ENCODE measurements at places on chromosomes 5 and 9.
A peak's percentile ranks its signal among the peaks of the same experiment; 100 is the strongest.

DNA sequence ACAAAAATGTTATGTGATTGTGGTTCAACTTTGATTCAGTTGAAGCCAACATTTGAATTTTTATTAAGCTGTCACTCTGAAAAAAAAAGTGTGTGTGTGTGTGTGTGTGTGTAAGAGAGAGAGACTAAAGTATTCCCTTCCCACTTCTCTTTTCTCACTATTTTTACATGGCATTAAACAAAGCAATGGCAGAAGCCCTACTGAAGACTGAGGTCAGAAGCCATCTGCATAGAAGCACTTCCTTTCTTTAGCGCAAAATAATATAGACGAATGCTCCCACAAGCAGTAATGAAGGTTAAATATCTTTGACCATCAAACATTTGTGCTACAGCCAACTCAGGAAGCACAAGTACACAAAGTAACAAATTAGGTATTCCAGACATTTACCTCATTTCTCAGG, 540.5 kb downstream of the KCTD16 start:
- no peak for DNase-seq

DNA sequence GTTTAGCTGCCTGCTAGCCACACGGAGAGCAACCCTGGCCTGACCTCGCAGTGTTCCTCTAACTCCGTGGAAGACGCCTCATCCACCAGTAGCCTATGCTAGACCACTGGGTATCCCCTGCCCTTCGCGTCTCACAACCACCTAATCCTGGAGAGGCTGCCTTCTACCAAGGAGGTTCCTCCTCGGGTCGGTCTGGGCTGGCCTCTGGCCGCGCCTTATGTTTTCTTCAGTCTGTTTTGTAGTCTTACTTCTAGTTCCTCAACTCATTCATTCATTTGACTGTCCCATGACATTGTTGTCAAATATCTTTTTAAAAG, 1.6 kb upstream of the TPM2 start:
- DNase-seq: no peak

- peak; percentile 72 for DNase-seq
Measured at GRCh38 chr5:73031839-73032238, 76.0 kb downstream of the FCHO2 start.

DNA sequence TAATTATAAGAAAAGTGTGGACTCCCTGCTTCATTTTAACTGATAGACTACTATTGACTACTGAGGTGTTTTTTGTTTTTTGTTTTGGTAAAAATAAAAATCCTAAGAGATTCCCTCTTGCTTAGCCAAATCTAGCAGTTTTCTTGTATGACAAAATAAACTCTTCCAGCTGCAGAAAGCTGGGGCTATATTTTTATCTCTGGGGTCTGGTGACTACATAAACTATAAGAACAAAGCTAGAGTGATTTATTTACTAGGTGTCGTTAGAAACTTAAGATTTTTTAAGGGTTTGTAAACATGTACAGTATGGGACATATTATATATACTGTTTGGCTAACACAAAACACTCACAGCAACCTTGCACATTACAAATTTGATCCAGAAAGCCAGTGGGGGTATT, 467.4 kb upstream of the MPDZ start:
- no peak for DNase-seq

GRCh38 chr5:176410486-176411180, 5.7 kb downstream of the CLTB start:
- DNase-seq: no peak

GRCh38 chr9:116842658-116843057, 155.6 kb downstream of the TRIM32 start:
- DNase-seq: no peak

GRCh38 chr9:34197756-34198711, 19.2 kb downstream of the UBAP1 start:
- DNase-seq: no peak

DNA sequence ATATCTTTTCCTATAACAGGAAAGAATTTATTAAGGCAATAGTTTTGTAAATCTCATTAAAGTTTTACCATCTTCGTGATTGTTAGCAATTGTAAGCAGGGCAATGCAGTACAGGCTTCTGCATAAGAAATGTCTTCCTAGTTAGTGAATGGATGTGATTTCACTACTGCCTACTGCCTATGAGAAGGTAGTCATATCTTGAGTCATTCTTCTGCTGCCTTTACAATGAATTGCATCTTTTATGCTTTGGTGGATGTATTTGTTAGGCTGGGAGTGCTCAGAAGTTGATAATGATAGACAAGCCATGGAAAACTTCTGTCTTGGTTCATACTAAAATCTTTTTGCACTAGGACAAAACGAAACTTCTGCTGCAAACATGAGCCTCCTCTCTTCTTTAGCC, 128.0 kb downstream of the ADAMTSL1 start:
- no peak for DNase-seq

DNA sequence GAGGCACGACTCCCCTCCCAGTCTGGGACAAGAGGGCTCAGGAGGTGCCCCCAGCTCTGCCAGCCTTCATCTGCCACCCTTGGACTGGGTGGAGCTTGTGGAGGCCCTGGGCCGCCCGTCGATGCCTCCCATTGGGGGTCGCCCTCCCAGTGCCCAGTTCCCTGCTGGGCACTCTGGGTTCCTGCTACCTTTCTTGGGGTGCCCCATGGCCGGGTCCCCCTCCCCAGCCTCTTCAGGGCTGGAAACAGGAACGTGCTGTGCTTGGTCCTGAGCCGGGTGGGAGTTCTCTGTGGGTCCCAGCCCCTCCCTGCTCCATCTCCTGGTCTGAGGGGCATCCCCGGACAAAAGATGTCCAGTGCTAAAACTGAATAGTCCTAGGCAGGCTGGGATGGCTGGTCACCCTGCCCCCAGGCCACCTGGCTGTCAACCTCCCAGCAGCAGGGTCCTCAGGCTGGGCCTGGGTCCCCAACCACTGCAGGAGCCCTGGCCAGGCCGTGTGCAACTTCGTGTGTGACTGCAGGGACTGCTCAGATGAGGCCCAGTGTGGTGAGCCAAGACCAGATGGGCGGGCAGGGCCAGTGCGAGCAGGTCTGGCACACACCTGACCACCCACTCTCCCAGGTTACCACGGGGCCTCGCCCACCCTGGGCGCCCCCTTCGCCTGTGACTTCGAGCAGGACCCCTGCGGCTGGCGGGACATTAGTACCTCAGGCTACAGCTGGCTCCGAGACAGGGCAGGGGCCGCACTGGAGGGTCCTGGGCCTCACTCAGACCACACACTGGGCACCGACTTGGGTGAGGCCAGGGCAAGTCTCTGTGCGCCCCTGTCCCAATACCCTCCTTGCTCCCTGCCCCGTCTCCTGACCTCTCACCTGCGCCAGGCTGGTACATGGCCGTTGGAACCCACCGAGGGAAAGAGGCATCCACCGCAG, 784 bp downstream of the MAMDC4 start:
- DNase-seq: no peak

- DNase-seq: no peak
Measured at GRCh38 chr5:75243100-75243499, 6.4 kb upstream of the ANKRD31 start.

DNA sequence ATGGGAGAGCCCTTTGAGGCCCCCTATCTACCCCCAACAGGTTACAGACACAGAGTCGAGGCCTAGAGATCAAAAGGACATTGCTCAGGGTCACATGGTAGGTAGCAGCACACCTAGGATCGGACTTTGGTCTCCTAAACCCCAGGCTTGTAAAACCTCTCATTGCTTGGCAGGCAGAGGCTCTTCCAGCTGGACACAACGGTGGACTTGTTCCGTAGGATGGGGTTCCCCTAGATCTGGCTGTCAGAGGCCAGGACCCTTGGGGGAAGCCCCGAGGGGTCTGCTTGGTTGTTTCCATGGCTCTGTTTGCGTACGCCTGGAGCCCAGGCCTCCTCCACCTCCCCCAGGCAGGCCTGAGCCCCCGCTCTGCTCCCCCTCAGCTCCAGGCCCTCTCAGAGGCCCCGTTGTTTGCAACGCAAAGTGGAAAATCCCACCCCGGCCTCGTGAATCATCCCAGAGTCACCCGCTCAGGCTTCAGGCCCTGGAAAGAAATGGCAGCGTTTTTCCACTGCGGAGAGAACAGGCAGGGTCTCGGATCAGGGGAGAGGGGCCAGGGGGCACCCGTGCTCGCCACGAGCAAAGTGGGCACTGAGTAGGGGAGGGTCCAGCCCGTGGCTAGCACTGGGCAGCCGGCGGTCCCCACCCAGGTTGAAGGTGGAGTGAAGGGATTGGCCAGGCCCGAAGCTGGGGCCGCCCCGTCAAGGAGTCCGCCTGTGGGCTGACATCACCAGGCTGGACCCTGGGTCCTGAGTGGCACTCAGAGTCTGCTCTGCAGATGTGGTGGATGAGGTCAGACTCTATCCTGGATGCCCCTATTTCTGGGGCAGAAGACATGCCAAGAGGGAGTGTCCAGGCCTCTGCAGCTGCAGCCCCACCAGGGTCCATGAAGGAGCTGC, 19.8 kb downstream of the COL27A1 start:
- DNase-seq: no peak

DNA sequence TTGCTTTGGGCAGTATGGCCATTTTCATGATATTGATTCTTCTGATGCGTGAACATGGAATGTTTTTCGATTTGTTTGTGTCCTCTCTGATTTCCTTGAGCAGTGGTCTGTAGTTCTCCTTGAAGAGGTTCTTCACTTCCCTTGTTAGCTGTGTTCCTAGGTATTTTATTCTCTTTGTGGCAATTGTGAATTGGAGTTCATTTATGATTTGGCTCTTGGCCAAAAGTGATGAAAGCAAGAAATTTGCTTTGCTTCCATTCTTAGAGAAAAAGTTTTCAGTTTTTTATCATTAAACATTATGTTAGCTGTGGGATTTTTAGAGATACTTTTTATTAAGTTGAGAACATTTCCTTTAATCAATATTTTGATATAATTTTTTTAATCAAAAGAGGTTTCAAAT, 203.5 kb downstream of the TAF11L14 start:
- DNase-seq: no peak

- no peak for DNase-seq
Measured at GRCh38 chr5:75510836-75511434, 494 bp downstream of the CERT1 start.

DNA sequence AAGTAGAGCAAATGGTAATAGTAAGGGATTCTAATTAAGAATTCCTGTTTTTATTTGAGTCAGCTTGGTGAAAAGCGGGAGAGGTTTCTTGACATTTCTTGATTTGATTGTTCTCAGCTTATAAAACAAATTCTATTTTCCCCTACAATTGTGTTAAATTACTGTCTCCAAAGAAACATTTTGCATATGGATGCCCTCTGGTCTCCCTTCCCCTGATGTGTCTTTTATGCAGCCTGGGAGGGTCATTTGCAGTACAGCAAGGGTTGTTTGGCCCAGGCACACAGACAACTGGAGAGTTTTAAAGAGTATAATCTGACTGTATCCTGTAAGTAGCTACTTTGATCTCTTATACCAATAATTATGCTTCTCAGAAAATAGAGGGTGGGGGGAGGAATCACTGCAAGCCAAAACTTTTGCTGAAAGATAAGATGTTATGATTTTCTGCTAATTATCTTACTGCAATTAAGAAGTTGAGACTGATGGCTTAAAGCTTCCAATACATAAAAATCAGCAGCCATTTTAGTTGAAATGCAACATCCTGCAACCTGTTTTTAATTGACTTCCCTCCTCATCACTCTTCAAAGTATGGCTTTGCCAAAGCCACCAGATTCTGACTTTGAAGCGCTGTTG, 204.1 kb upstream of the SEMA6A start:
- no peak for DNase-seq

DNA sequence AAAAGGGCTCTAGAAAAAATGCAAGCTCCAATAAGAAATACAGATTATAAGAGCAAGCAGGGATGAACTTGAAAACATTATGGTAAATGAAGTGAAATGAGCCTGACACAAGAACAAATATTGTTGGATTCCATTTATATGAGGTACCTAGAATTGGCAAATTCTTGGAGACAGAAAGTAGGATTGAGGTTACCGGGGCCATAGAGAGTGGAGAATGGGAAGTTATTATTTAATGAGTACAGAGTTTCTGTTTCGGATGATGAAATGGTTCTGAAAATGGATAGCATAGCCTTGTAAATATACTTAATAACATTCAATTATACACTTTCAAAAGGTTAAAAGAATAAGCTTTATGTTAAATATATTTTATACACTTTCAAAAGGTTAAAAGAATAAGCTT, 75.6 kb upstream of the SLC12A2 start:
- no peak for DNase-seq

- no peak for DNase-seq
Measured at GRCh38 chr9:105375323-105375722, 72.5 kb upstream of the FSD1L start.

DNA sequence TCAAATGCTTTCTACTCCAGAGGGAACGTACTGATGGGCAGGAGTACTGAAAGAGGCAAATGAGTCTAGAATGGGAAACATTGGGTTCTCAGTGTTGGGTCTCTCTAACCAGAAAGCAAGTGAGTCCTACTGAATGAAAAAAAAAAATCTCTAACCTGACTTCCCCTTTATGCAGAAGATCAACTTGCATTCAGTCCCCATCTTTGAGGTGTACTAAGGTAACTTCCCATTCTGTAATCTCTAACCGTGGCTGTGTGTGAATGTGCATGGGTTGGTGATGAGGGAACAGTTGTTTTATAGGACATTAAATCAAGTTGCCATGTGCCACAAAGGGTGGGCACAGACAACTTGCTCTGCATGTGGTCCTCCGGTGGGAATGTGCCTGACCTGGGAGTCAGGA, 264.6 kb upstream of the CLINT1 start:
- DNase-seq: no peak

GRCh38 chr5:169828385-169828784, 151.9 kb downstream of the INSYN2B start:
- no peak for DNase-seq

All from fibroblast of skin of left quadriceps (primary cell).